ENCODE measurements at places on chromosomes 2 and 18.
A peak's percentile ranks its signal among the peaks of the same experiment; 100 is the strongest.

DNA sequence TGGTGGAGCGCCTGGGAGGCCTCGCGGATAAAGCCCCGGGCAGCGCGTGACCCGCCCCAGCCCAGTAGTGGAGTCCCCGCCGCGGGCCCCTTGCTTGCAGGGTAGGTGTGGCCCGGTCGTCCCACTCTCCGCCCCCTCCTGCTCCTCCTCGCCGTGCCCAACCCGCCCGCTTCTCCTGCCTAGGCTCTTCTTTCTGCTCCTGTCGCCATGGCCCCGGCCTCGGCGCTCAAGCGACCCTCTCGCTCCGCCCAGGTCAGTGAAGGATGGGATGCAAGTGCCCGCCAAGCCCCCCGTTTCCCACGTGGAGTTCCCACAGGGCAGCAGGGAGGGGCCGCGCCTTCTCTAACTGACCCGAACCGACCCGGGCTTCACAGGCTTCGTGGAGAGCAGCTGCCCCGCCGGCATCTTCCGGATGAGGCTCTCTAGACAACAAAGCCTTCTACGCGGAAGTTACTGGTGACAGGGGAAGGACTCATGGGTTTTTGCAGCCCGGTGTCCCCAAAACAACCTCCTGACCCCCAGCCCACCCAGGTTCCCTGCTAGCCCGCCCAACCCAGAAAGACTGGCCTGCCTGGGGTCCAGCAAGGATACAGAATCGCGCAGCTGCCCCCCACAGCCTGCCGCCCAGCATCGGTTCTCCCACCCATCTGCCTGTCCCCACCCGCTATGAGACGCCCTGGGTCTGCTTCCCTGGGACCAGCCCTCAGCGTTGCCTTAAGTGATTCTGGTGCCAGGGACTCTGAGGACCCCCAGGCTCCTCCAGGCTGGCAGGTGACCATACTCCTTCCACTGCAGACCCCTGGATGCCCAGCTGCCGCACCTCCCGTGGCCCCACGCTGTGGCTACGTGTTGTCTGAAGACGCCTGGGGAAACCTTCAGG lies 32.8 kb downstream of the TTC32 start:
- H3K4me1 ChIP-seq: peaks cover 8% of the 10 kb centered on the region
- peak overlapping the region; percentile 77 for H3K4me3 ChIP-seq
- H3K36me3 ChIP-seq: no peaks in the 10 kb centered on the region
- H3K27me3 ChIP-seq: no peaks in the 10 kb centered on the region
- DNase-seq: peak; percentile 74
- H3K27ac ChIP-seq: peak overlapping the region; percentile 62

GRCh38 chr2:191497822-191498221 lies 180.1 kb upstream of the NABP1 start:
- H3K4me3 ChIP-seq: no peak overlapping the region
- no peak overlapping the region for H3K27ac ChIP-seq
- H3K27me3 ChIP-seq: no peaks in the 10 kb centered on the region
- DNase-seq: no peak
- no peaks in the 10 kb centered on the region for H3K4me1 ChIP-seq
- H3K36me3 ChIP-seq: no peaks in the 10 kb centered on the region

DNA sequence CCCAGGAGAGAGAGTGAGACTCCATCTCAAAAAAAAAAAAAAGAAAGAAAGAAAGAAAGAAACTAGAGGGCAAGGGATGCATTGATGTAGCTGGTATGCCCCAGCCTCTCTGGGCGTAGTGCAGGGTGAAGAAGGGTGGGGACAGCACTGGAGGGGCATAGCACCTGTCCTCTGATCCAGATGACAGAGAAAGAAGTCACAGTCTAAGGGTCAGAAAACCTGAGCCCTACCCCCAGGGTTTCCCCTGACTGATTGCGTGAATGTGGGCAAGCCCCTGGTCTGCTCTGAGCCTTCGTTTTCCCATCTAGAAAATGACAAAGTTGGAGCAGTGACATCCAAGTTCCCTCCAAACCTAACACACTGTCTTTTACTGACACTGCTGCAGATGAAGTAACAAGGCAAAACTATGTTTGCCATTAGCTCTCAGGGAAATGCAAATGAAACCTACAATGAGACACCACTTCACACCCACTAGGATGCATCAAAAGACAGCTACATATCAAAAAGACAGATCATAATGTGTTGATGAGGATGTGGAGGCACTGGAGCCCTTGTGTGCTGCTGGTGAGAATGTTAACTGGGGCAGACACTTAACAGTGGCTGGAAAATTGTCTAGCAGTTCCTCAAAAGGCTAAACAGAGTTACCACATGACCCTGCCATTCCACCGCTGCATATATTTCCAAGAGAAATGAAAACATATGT lies 19.5 kb upstream of the YWHAQ start:
- H3K4me1 ChIP-seq: no peaks in the 10 kb centered on the region
- no peak for DNase-seq
- H3K36me3 ChIP-seq: no peaks in the 10 kb centered on the region
- no peak overlapping the region for H3K4me3 ChIP-seq
- no peak overlapping the region for H3K27ac ChIP-seq
- H3K27me3 ChIP-seq: no peaks in the 10 kb centered on the region

- H3K4me1 ChIP-seq: no peaks in the 10 kb centered on the region
These were observed 336.5 kb downstream of the MEIS1 start for GRCh38 chr2:66771359-66771976.

GRCh38 chr18:29853126-29853525 lies 1189.4 kb downstream of the DSC3 start:
- no peak overlapping the region for H3K4me3 ChIP-seq
- H3K36me3 ChIP-seq: no peaks in the 10 kb centered on the region
- no peak overlapping the region for H3K27ac ChIP-seq
- DNase-seq: no peak
- no peaks in the 10 kb centered on the region for H3K27me3 ChIP-seq

- H3K4me1 ChIP-seq: peaks cover 8% of the 10 kb centered on the region
- H3K27ac ChIP-seq: peak overlapping the region; percentile 80
- H3K36me3 ChIP-seq: no peaks in the 10 kb centered on the region
- DNase-seq: no peak
These were observed 862 bp downstream of the C18orf54 start for GRCh38 chr18:54358495-54359040.

- no peak for DNase-seq
- H3K4me3 ChIP-seq: no peak overlapping the region
- H3K36me3 ChIP-seq: no peaks in the 10 kb centered on the region
- H3K27me3 ChIP-seq: no peaks in the 10 kb centered on the region
These were observed 381.2 kb downstream of the MBD2 start for GRCh38 chr18:53843113-53843760.

DNA sequence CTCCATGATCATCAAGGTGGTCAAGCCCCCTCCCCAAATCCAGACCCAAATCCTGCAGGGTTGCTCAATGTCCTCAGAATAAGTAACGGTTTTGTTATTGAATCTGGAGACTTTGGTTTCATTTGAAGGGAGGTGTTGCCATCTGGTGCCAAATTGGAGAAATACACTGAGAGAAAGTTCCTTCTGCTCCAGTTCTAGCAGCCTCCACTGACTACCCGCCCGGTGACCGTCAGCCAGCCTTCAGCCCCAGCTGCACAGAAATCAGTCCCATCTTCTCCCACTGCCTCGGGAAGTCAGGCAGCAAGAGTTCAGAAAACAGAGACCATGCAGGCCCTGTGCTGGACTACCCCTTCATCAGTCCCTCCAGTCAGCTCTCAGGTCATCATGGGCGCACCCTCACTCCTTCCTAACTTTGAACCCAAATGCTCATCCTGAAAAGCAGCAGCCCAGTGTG lies 38.7 kb downstream of the PKDCC start:
- H3K27me3 ChIP-seq: no peaks in the 10 kb centered on the region
- H3K36me3 ChIP-seq: no peaks in the 10 kb centered on the region
- H3K4me1 ChIP-seq: peaks cover 3% of the 10 kb centered on the region
- peak; percentile 75 for DNase-seq
- no peak overlapping the region for H3K27ac ChIP-seq

DNA sequence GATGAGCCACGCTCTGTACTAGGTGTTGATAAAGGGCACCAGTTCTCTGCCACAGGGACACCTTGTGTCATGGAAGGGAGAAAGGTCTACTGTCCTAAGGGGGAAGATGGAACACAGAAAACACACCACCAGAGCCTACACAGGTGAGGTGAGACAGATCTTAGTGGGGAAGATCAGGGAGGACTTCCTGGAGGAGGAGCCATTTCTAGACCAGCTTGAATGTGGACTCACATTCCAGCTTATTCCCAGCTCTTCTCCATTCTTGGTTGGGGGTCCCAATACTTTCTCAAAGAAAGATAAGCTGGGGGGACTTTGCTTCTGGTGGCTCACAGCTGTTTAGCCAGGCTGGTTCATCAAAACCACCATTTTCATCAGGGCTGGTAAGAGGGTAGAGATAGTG lies 36.2 kb downstream of the EMX1 start:
- no peaks in the 10 kb centered on the region for H3K4me1 ChIP-seq
- no peak overlapping the region for H3K27ac ChIP-seq
- no peaks in the 10 kb centered on the region for H3K27me3 ChIP-seq
- no peaks in the 10 kb centered on the region for H3K36me3 ChIP-seq

- H3K4me3 ChIP-seq: no peak overlapping the region
- no peaks in the 10 kb centered on the region for H3K27me3 ChIP-seq
- H3K27ac ChIP-seq: no peak overlapping the region
- no peak for DNase-seq
- no peaks in the 10 kb centered on the region for H3K36me3 ChIP-seq
These were observed 278.4 kb downstream of the RDH14 start for GRCh38 chr2:18282026-18282425.

- no peaks in the 10 kb centered on the region for H3K4me1 ChIP-seq
- no peak for DNase-seq
- H3K36me3 ChIP-seq: no peaks in the 10 kb centered on the region
These were observed 44.2 kb downstream of the LHCGR start for GRCh38 chr2:48711343-48711742.

DNA sequence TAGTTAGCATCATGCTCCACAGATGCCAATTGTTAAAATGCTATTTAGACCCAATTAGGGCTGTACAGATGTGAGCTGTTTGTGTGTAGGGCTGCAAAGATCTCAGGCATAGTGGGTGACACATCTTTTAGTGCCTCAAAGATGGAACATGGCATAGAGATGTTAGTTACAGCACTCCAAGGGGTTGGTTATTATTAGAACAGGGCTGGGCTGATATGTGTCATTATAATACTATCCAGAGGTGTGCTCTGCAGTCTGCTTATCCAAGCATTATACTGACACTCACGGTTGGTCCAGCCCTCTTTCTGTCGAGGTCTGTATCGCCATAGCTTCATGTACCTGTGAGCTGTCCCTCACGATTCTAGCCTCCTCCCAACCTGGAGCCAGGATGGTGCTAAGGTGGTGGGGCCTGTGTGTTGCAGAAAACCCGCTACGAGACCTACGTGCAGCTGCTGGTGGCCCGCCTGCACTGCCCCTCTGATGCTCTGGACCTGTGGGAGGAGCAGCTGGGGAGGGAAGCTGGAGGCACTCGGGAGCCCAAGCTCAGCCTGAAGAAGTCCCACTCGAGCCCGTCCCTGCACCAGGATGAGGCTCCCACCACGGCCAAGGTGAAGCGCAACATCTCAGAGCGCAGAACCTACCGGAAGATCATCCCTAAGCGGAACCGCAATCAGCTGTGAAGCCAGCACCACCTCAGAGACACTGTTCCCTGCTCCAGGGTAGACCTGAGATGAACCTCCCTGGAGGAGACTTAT lies 27.1 kb downstream of the PSD4 start:
- DNase-seq: no peak
- no peaks in the 10 kb centered on the region for H3K27me3 ChIP-seq
- no peak overlapping the region for H3K27ac ChIP-seq
- peaks cover 22% of the 10 kb centered on the region for H3K4me1 ChIP-seq
- no peak overlapping the region for H3K4me3 ChIP-seq

GRCh38 chr2:178908810-178909209 lies 101.6 kb upstream of the TTN start:
- no peaks in the 10 kb centered on the region for H3K27me3 ChIP-seq
- no peak overlapping the region for H3K27ac ChIP-seq
- DNase-seq: no peak
- H3K36me3 ChIP-seq: peaks cover 7% of the 10 kb centered on the region

DNA sequence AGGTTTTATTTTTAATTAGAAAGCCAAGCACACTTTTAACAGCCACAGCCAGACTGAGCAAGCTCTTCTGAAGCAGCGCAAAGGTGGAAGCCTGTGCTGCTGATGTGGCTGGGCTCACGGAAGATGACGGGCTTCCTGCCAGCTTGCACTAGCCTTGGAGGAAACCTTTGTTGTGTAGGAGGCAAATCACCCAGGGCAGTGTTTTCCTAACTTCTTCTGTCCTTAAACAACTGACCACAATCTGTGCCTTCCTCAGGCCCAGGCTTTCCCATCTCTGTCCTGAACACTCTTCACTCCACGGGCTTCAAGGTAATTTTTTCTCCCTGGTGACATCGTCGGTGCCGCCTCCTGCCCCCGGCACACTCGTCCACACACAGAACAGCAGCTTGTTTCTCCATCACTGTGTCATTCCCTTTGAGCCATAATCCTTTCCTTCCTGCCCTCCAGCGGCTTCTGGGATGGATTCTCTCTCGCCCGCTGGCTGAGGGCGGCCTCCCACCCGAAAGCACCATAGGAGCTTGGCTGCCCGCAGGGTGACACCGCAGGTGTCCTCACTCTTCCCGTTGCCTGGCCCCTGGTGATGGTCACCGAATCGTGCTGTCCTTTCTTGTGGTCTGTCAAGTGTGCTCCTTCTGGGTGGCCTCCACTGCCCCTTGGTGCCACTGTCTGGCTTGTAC lies 31.1 kb upstream of the INHBB start:
- no peaks in the 10 kb centered on the region for H3K36me3 ChIP-seq
- no peak overlapping the region for H3K27ac ChIP-seq
- H3K4me3 ChIP-seq: no peak overlapping the region
- peaks cover 3% of the 10 kb centered on the region for H3K27me3 ChIP-seq
- peaks cover 11% of the 10 kb centered on the region for H3K4me1 ChIP-seq

DNA sequence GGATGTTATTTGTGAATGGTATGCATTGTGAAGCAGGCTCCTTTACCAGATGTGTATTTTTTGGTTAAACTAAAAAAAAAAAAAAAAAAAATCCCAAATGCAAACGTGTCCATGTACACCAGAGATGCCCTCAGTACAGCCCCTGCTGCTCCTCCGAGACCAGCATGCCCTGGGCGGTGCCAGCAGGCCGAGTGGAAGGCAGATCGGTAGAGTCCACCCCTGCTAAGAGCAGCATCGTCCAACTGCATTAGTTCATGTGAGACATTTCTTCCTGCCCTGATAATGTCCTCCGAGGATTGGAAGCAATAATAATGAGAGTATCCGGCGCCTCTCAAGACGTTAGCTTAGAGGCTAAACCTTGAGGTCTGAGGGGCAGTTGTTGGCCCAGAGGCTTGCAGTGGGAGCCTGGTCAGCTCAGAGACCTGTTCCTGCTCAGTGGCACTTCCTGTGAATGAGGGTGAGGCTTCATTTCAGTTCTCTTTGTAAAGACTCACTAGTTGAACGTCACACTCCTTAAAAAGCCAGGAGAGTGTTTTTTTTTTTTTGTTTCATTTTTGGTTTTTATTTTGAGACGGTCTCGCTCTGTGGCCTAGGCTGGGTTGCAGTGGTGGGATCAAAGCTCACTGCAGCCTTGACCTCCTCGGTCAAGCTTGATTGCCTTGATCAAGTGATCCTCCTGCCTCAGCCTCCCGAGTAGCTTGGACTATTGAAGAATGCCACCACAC lies 5.6 kb downstream of the SLC66A3 start:
- no peaks in the 10 kb centered on the region for H3K36me3 ChIP-seq
- DNase-seq: peak; percentile 25

- no peak for DNase-seq
- no peak overlapping the region for H3K27ac ChIP-seq
- H3K4me3 ChIP-seq: no peak overlapping the region
- no peaks in the 10 kb centered on the region for H3K36me3 ChIP-seq
These were observed 204.4 kb upstream of the TWIST2 start for GRCh38 chr2:238643400-238643907.
